Activated naive CD4-positive, alpha-beta T cell treated with anti-CD3 and anti-CD28 coated beads, Interleukin-2, amount 10 ng/mL, durations not matched to agents 7 days and 5 days (primary cell): ENCODE measurements at places on chromosomes 1 and 21.

GRCh38 chr1:185701650-185702049, 32.5 kb upstream of the HMCN1 start:
- DNase-seq: no peak

DNA sequence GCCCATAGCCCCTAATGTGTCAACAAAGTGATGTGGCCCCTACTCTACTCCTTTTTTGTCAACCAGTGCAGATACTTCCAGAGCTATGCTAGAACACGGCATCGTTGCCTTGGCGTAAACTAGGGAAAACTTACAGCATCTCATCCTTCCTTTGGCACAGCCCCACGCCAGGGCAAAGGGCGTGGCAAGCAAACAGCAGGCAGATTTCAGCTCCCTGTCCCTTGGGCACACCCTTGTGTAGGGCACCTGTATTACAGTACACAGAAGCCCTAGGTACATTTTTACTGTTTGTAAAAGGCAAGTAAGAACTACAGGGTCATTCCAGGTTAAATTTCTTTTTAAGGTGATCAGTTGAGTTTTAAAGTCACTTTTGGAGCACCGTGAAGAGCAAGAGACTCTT, 29.3 kb downstream of the PRDX6 start:
- no peak for DNase-seq

GRCh38 chr1:174160603-174161002, 1.3 kb downstream of the RABGAP1L start:
- no peak for DNase-seq

- DNase-seq: no peak
Measured at GRCh38 chr1:182380199-182380598, 11.4 kb downstream of the GLUL start.

- DNase-seq: no peak
Measured at GRCh38 chr1:172473302-172473701, 29.4 kb upstream of the PIGC start.

DNA sequence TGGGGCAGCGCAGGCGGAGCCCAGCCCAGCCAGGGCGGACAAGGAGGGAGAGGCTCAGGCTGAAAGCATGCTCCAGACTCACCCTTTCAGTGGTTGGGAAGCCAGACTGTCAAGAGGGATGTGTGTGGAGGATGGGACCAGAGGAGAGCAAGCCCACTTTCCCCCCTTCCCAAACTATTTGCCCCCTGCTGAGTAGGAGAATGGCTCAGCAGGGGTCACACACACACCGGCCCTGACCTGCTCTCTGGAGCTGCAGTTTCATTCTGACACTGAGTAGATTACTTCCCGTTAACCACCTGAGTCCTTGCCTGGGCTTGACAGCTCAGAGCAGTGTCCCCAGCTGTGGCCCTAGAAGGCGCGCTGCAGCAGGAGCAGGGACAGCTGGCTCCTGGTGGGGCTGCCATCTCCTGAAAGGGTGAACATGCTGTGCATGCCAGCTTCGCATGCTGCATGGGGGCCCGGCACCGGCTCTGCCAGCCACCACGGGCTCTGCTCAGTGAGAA, 51.6 kb upstream of the CNTN2 start:
- DNase-seq: no peak

GRCh38 chr21:30372139-30372770, at the start of gene KRTAP13-2:
Gene KRTAP13-2, minus strand, starts transcription at chr21:30372271. Its CDS starts 58 bp downstream, at chr21:30372213.
- no peak for DNase-seq

GRCh38 chr1:15345705-15346345, 63.9 kb upstream of the EFHD2 start:
- peak; percentile 72 for DNase-seq

- DNase-seq: no peak
Measured at GRCh38 chr1:64082459-64082858, 121.0 kb upstream of the UBE2U start.

- DNase-seq: no peak
Measured at GRCh38 chr1:115837740-115838421, 3.0 kb downstream of the NHLH2 start.

GRCh38 chr21:40505244-40505643, 341.7 kb downstream of the DSCAM start:
- no peak for DNase-seq

GRCh38 chr21:44900559-44901251, 20.0 kb downstream of the ITGB2 start:
- DNase-seq: no peak
